ENCODE measurements at places on chromosomes 4 and X.

- no peak for DNase-seq
Measured at GRCh38 chrX:42463706-42464490, 314.1 kb downstream of the PPP1R2C start.

DNA sequence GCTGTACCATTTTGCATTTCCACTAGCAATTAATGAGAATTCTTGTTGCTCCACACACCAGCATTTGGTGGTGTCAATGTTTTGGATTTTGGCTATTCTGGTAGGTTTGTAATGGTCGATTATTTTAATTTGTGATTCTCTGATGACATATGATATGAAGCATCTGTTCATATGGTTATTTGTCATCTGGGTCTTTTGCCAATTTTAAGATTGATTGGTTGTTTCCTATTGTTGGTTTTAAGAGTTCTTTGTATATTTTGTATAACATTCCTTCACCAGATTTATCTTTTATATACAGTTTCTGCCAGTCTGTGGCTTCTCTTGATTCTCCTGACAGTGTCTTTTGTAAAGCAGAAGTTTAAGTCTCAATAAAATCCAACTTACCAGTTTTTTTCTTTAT, 18.5 kb upstream of the BDH2 start:
- DNase-seq, result no peak

DNA sequence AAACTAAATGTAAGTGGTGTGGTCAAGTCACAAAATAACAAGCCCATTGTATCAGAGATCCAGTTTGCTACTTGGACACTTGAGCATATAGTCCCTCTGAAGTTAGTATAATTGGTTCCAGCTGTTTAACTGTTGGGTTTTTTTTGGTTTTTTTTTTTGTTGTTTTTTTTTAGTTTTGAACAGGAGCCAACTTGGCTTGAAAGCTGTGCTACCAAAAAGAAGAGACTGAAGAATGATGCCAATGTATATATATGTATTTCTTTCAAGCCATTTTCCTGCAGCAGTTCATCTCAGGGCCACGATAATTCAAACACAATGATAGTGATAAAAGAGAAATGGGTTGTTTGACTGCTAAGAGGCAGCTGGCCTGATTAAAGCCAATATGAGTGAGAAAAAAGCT, 138.3 kb downstream of the PCDH18 start:
- DNase-seq, result no peak

- DNase-seq, result no peak
Measured at GRCh38 chr4:1975391-1975801, 33.4 kb downstream of the NELFA start.

- DNase-seq, result no peak
Measured at GRCh38 chr4:188717661-188718060, 578.4 kb downstream of the TRIML1 start.

DNA sequence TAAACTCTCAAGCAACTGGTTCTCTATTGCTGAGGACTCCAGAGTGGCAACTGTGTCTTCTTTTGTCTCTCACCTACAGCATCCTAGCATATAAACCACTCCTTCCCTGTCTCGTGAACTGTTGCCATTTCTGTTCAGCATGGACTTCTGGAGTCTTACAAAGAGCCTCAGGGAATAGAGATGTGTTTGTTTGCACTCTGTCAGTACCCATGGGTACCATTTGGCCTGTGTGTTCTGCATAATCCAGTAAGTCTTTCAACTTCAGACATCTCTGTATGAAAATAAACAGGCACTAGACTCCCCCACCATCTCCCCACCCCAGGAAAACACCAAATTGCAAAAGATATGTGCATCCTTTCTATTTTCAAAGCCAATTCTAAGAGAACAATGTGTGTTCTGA, 1351.6 kb upstream of the PABPC4L start:
- DNase-seq, result no peak

GRCh38 chr4:121041307-121042090, 30.8 kb downstream of the NDNF start:
- no peak for DNase-seq

DNA sequence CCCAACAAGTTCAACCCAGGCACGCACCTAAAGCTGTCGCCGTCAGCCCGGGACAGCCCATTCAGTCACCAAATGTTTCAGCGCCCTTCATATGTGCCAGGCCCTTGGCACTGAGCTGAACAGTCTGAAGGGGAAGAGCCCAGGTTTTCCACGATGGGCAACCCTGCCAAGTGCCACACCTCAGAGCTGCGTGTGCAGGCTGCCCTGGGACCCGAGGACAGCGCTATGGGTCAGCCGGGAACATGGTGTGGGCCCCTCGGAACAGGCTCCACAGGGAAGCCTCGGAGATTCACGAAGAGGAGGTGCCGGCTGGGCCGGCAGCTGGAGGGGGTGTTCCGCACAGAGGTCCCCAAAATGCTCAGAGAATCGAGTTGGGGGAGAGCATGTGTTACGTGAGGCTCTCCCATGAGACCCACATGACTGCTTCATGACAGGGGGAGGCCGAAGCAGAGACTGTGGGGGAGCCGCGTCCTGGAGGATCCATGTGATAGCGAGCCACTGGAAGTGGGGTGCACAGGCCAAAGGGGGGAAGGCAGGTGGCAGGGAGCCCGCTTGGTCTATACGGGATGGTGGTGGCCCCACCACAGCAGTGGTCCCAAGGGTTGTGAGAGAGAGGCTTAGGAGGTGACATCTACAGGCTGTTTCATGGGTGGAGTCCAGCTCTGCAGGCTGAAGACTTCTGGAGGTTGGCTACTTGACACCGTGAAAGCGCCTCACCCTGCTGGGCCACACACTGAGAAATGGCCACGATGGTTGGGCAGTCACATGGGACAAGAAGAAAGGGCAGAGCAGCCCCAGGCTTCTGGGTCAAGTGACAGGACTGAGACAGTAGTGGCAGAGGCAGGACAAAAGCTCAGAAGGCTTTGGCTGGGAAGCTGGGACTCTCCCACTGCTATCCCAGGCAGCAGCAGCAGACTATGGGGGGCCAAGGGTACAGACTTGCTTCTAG, 14.2 kb downstream of the BCAP31 start:
- DNase-seq, result no peak

DNA sequence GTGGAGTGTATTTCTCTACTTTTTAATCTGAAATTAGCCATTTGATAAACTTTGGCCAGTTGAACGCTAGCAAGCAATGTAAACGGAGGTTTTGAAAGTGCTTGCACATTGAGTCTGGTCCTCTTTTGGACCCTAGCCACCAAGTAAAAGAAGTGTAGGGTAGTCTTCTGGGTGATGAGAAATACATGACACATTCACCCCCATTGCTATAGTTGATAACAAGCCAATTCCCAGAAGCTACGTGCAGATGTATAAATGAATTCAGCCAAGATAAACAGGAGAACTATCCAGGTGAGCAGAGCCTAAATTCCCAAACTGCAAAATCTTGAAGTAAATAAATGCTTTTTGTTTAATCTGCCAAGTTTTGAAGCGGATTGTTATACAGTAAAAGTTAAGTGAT, 965.4 kb upstream of the GRIA3 start:
- DNase-seq, result no peak

DNA sequence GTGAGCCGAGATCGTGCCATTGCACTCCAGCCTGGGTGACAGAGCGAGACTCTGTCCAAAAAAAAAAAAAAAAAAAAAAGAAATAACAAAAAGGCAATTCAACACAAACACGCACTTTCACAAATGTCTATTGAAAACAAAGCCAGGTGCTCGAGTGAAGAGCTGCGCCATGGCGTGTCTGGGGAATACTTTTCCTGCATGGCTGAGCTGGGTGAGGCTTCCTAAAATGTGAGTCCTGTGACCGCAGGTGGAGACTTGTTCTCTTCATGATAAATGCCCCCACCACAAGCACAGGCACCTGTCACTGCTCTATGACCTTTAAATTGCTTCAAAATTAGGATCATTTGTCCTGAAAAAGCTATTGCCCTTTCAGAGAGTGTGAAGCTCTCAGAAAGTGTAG, 4.0 kb upstream of the ABLIM2 start:
- no peak for DNase-seq

GRCh38 chr4:140237616-140238350, 83.8 kb upstream of the MAML3 start:
- DNase-seq, result peak; percentile 81

DNA sequence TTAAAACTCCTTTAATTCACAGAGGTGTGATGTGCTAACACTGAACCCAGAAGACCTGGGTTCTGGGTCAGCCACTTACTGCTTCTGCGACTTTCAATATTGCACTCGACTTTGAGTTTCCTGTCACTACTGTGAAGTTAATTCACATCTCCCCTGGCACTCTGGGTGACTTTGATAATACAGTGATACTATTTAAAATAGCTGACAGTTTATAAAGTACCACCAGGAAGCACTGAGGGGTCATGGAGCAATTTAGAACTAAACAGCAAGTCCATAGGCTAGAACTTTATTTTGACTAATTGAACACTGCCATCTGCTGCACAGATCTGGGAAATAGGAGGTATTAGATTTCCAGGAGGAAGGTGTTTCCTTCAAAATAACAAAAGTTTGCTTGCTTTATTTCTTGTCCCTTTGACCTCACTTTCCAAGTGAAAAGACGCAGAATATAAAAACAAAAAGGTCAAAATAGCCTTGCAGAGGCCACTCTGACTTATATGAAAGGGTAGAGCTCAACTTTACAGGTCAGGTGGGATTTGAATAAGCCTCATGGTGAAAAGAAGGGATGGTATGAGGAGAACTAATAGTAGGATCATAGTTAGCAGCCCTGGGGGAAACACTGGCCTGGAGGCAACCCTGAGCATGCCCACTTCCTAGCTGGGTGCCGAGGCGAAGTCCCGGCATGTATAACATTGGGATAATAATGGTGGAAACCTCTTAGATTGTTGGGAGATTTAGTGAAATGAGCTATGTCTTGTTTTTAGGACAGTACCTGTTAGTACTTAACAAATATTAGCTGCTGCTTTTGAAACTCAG, 53.4 kb downstream of the ZNF518B start:
- DNase-seq, result no peak

DNA sequence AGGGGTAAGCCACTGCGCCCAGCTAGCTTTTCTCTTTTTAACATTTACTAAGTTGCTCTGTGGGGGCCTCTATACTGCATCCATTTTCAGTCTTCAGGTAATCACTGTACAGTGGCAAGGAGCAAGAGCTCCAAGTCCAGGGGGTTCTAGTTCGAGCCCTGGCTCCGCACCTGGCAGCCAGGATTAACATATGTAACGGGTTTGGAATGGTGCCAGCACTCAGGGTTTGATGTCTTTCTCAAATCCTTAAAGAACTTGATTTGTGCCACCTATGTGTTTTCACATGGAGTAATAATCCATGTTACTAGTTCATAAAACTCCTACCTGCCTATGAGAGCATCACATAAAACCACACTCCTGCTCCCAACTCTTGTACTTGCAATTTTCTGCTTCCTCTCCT, 4.5 kb downstream of the GRPEL1 start:
- no peak for DNase-seq

- no peak for DNase-seq
Measured at GRCh38 chr4:86536151-86536550, 58.0 kb upstream of the PTPN13 start.

DNA sequence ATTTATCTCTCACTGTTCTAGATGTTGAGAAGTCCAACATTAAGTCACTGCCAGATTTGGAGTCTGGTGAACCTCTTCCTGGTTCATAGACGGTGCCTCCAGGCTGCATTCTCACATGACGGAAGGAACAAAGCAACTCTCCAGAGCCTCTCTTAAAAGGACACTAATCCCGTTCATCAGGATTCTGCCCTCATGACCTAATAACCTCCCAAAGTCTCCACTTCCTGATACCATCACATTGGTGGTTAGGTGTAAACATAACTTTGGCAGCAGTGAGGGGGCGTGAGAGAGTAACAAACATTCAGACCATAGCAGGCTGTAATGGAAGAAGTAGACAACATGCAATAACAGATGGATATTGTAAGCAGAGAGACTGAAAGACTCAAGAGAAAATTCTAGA, 388.6 kb downstream of the PDHA2 start:
- DNase-seq, result no peak

Measured in NCI-H2227 treated with DMSO at 0.1 percent for 48 hours (cell line).